ENCODE measurements at places on chromosomes 3 and 15.

DNA sequence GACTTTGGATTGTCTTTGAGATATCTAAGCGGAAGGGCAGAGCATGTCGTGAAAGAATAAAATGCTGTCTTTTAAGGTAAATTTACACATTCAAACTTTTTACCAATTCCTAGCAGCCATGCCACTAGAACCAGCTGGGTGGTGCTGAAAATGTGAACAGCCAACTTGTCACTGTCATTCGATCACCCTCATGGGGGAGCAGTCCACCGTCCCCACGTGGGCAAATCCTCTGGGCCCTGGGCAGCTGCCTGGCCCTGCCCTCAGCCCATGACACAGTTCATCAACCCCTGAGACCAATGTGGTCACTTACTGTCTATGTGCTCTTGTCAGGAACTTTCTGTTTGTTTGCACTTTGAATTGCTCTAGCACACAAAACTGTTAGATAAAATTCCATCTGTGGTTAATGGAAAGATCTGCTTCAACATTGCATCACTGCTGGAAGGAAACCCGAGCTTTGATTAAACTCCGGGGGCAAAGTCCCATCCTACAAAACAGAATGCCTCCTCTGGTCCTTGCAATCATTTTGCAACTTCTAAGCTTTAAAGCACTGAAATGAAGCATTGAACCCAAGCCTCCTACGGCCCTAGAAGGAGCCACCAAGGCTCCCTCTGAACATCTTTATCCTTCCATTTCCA, 50.1 kb downstream of the PCSK6 start:
- no peaks in the 10 kb centered on the region for H3K36me3 ChIP-seq
- no peak overlapping the region for H3K27ac ChIP-seq
- H3K27me3 ChIP-seq, result no peaks in the 10 kb centered on the region

DNA sequence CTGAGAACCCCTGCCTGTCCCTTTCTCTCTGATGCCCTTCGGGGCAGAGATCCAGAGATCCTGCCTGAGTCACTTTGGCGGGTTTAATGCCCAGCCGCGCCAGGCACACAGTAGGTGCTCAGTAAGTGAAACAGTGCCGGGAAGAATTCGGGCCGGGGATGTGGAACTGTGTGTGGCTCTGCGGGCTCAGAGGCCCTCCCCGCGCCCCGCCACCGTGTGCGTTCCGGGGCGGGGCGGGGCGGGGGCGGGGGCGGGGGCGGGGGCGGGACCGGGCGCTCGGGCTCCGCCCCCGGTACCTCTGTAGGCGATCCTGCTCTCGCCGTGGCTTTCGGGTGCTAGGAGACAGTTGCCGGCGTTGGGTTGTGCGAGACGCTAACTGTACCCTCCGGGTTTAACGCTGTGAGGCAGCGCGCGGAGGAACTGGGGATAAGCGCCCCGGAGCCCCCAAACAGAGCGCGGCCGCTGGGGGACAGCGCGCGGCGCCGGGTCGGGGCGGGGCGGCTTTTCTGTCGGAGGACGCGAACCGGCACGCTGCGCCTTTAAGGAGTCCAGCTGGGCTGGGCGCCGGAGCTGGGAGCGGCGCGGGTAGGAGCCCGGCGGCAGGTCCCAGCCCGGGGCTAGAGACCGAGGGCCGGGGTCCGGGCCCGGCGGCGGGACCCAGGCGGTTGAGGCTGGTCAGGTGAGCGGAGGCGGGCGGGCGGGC, at the start of gene ABHD6:
Gene ABHD6 (plus strand): TSS at position 555 of the 703 bp plus-strand sequence. CDS start 18,795 bp downstream, outside the sequence.
- peak within 1 kb of the TSS; percentile 53 for H3K27ac ChIP-seq
- DNase-seq, result peak; percentile 79
- H3K27me3 ChIP-seq, result peaks cover 58% of the 10 kb centered on the region
- peaks cover 11% of the 10 kb centered on the region for H3K4me1 ChIP-seq
- no peaks in the 10 kb centered on the region for H3K36me3 ChIP-seq

GRCh38 chr3:158483701-158484235, 87.2 kb upstream of the MLF1 start:
- peaks cover 27% of the 10 kb centered on the region for H3K4me1 ChIP-seq
- DNase-seq, result no peak
- no peak overlapping the region for H3K4me3 ChIP-seq
- no peaks in the 10 kb centered on the region for H3K27me3 ChIP-seq
- no peak overlapping the region for H3K27ac ChIP-seq

- H3K27me3 ChIP-seq, result no peaks in the 10 kb centered on the region
- H3K4me3 ChIP-seq, result no peak overlapping the region
- H3K27ac ChIP-seq, result no peak overlapping the region
- peaks cover 20% of the 10 kb centered on the region for H3K4me1 ChIP-seq
- peaks cover 15% of the 10 kb centered on the region for H3K36me3 ChIP-seq
- DNase-seq, result no peak
Measured at GRCh38 chr3:23276913-23277658, 74.0 kb downstream of the UBE2E2 start.

DNA sequence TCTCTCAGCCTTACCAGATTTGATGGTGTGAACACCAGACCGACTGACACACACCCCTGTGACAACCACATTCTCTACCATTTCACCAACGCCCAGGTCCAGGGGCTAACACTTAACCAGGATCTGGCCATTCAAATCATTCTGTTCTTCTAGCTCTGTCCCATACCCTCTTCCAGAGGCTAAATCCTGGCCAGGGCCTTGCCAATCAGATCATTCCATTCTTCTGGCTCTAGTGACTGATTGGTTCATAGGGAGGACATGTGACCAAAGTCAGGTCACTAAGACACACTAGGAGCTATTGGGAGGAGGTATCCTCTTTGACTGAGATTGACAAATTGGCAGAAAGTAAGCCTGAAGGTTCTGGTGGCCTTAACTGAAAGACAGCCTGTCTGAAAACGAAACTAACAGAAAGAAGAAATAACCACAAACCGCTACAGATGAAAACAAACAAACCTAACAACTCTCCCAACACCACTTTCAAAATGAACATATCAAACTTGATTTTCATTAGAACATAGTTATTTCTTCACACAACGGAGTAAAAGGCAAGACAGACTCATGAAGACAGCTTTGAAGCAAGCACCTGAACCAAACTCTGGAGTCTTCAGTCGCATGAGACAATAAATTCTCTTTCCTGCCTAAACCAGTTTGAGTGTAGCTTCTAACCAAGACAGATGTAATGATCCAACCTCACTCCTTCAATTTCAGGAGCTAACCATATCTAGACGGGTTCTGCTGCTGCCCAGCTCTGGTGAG, 68.5 kb downstream of the TRANK1 start:
- no peak for DNase-seq
- peaks cover 2% of the 10 kb centered on the region for H3K4me1 ChIP-seq
- H3K27ac ChIP-seq, result no peak overlapping the region
- no peaks in the 10 kb centered on the region for H3K27me3 ChIP-seq
- no peaks in the 10 kb centered on the region for H3K36me3 ChIP-seq
- no peak overlapping the region for H3K4me3 ChIP-seq

GRCh38 chr3:16510620-16511319, 2.7 kb downstream of the RFTN1 start:
- no peak for DNase-seq
- H3K4me1 ChIP-seq, result peaks cover 28% of the 10 kb centered on the region
- no peaks in the 10 kb centered on the region for H3K36me3 ChIP-seq
- H3K27ac ChIP-seq, result no peak overlapping the region

GRCh38 chr3:141288336-141288990, 56.8 kb downstream of the PXYLP1 start:
- no peaks in the 10 kb centered on the region for H3K27me3 ChIP-seq
- no peak overlapping the region for H3K27ac ChIP-seq
- H3K4me3 ChIP-seq, result no peak overlapping the region
- no peak for DNase-seq
- no peaks in the 10 kb centered on the region for H3K4me1 ChIP-seq
- H3K36me3 ChIP-seq, result peaks cover 15% of the 10 kb centered on the region

GRCh38 chr3:143119974-143120715, 574 bp downstream of the CHST2 start:
- peaks cover 4% of the 10 kb centered on the region for H3K36me3 ChIP-seq
- peaks cover 22% of the 10 kb centered on the region for H3K27me3 ChIP-seq
- H3K27ac ChIP-seq, result no peak overlapping the region
- peaks cover 35% of the 10 kb centered on the region for H3K4me1 ChIP-seq
- peak; percentile 57 for DNase-seq
- peak overlapping the region; percentile 81 for H3K4me3 ChIP-seq

DNA sequence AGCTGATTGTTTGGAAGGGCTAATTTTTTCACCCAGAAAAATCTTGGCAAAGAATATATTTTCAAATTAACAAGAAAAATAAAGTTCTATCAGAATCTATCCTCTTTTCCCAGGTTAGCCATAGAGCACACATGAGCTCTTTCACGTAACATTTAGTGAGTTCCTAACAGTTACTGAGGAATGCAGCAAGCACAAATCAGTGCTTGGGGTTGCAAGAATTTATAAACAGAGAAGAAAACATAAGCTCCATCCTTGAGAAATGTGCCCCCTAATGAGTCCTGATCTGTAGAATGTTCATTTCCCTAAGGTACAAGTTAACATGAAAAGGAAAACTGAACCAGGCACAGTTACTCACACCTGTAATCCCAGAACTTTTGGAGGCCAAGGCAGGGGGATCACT, 13.9 kb downstream of the EOGT start:
- no peaks in the 10 kb centered on the region for H3K27me3 ChIP-seq
- no peak for DNase-seq
- H3K4me3 ChIP-seq, result no peak overlapping the region
- H3K4me1 ChIP-seq, result no peaks in the 10 kb centered on the region

GRCh38 chr3:69602112-69602511, 137.2 kb upstream of the MITF start:
- H3K27me3 ChIP-seq, result peaks cover 34% of the 10 kb centered on the region
- no peaks in the 10 kb centered on the region for H3K36me3 ChIP-seq
- H3K4me3 ChIP-seq, result no peak overlapping the region
- peaks cover 9% of the 10 kb centered on the region for H3K4me1 ChIP-seq
- no peak for DNase-seq

DNA sequence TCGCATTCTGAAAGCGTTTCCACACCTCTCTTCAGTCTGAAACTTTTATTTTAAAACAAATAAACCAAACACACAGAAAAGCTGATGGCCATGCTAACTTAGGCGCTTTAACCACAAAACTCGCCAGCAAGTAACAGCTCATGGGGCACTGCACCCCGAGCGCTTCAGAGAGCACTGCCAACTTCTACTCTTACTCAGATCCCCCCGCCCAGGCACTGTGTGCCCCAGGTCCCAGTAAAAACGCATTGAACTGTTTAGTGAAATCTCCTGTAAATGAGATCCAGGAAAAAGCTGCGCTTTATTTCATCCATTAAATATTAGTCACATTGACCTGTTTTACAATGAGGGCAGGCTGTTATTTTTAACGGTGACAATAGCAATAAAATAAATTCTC, 99.7 kb downstream of the LRIG1 start:
- peaks cover 78% of the 10 kb centered on the region for H3K36me3 ChIP-seq
- H3K4me3 ChIP-seq, result no peak overlapping the region
- no peak for DNase-seq
- H3K4me1 ChIP-seq, result peaks cover 34% of the 10 kb centered on the region

- H3K27me3 ChIP-seq, result no peaks in the 10 kb centered on the region
- H3K4me1 ChIP-seq, result peaks cover 17% of the 10 kb centered on the region
- H3K4me3 ChIP-seq, result no peak overlapping the region
- H3K36me3 ChIP-seq, result peaks cover 22% of the 10 kb centered on the region
Measured at GRCh38 chr15:85578941-85579701, 198.7 kb downstream of the AKAP13 start.

DNA sequence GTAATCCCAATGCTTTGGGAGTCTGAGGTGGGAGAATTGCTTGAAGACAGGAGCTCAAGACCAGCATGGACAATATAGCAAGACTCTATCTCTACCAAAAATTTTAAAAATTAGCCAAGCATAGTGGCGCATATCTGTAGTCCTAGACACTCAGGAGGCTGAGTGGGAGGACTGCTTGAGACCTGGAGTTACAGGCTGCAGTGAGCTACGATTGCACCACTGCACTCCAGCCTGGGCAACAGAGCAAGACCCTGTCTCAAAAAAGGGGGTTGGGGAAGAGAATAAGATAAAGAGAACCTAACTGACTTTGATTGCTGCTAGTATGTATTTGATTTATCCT, 755 bp downstream of the CD200R1 start:
- H3K27ac ChIP-seq, result no peak overlapping the region
- DNase-seq, result no peak
- H3K36me3 ChIP-seq, result no peaks in the 10 kb centered on the region
- no peaks in the 10 kb centered on the region for H3K27me3 ChIP-seq

DNA sequence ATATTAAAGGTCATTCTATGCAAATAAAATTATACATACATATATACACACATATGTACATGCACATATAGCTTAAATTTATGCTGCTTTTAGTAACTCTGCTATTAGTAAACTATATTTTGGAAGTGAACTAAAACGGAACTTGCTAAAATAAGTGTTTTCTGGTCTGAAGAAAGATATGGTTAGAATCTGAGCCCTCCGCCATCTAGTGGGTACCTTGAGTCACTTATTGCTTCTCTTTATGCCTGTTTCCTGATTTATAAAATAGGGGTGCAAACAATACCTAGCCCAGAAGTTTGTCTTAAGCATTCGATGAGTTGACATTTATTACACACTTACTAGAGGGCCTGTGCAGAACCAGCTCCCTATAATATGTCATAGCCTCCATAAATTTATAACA, 255.7 kb downstream of the CNTN6 start:
- no peak for DNase-seq
- no peak overlapping the region for H3K27ac ChIP-seq
- H3K4me1 ChIP-seq, result no peaks in the 10 kb centered on the region
- peaks cover 7% of the 10 kb centered on the region for H3K27me3 ChIP-seq
- H3K36me3 ChIP-seq, result peaks cover 53% of the 10 kb centered on the region

DNA sequence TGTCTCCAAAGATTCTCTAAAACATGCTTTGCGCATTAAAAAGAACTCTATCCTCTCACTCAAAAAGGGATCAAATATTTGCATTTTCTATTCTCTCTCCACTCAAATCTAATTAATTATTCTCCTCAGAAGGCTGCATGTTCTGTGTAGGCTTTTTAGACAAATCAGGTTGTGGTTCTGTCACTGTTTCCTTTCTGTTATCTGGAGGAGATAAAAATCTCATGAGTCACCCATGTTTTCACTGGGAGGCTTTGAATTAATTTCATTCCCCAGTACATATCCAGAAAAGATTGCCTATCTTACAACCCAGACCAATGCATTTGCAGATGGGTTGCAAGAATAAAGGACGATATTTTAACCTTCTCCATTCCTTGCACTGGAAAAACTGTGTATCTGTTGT, 446.5 kb downstream of the GRM7 start:
- H3K4me3 ChIP-seq, result no peak overlapping the region
- peaks cover 15% of the 10 kb centered on the region for H3K4me1 ChIP-seq
- H3K36me3 ChIP-seq, result no peaks in the 10 kb centered on the region
- no peak overlapping the region for H3K27ac ChIP-seq

DNA sequence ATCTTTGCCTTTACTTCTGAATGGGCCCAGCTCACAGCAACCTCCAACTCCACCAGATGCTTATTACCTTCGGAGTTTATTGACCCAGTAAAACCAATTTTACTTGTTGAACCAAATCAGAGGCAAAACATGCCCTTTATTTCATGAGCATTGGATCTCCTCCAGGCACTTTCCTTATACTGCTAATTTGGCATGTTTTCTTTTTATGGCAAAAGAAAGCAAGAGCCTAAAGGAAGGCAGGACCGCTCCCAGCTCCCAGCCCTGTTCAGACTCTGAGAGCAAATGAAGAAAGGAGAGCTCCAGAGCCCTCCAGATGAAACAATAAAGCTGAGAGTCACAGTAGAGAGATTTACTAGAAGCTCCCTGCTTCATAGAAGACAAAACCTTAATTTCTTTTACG, 81.5 kb upstream of the NR2E3 start:
- H3K4me3 ChIP-seq, result no peak overlapping the region
- no peaks in the 10 kb centered on the region for H3K27me3 ChIP-seq
- no peak for DNase-seq
- H3K36me3 ChIP-seq, result no peaks in the 10 kb centered on the region
- H3K4me1 ChIP-seq, result no peaks in the 10 kb centered on the region
- no peak overlapping the region for H3K27ac ChIP-seq

All from WTC11 (cell line).